Vein endothelial cell (primary cell): ENCODE measurements at places on chromosomes 7 and 10. TPM values are rescaled to one million over a fixed set of nuclear protein-coding genes. Genes with fewer than 3 reads are reported as not detected.

The LMOD2 gene
- not detected in 2 replicates for total RNA-seq

The ACTL6B gene
- not detected in 2 replicates for total RNA-seq

The C10orf67 gene
- total RNA-seq, result not detected in 2 replicates

The ZPBP gene
- not detected in 2 replicates for total RNA-seq

The AGAP5 gene
- total RNA-seq, result 1.6 and 1.9 TPM in 2 replicates

The PRF1 gene
- not detected in 2 replicates for total RNA-seq

The ATOH7 gene
- not detected in 2 replicates for total RNA-seq

The PLXNA4 gene
- 33.2 and 50.6 TPM in 2 replicates for total RNA-seq

The GRID1 gene
- total RNA-seq, result 0.10 TPM in 1 of 2 replicates, not detected in the other
